NCI-H69 (cell line): ENCODE measurements at places on chromosomes 4 and X.

GRCh38 chr4:89939994-89940393 lies 45.3 kb downstream of the MMRN1 start:
- DNase-seq, result peak; percentile 90

- DNase-seq, result no peak
Observed at GRCh38 chr4:55177461-55177860, 52.1 kb upstream of the KDR start.

- DNase-seq, result no peak
Observed at GRCh38 chr4:153522802-153523094, 56.6 kb downstream of the TMEM131L start.

DNA sequence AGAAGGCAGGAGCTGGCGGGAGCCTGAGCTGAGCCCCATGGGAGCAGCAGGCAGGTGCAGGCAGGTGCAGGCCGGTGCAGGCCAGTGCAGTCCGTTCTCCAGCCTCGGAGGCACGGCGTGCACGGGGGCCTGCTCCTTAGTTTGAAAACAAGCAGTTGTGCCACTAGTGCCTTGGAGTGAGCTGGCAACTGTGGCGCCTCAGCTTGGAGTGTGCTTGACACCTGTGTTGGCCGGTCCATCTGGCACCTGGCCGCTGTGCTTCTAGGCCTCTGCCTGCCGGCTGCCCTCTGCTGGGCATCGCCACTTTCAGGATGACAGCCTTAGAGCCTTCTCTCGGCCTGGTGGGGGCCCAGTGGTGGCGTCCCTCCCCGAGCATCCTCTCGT lies 47.9 kb downstream of the RGS12 start:
- DNase-seq, result peak; percentile 69

- no peak for DNase-seq
Observed at GRCh38 chrX:70301716-70302115, 11.8 kb downstream of the KIF4A start.

DNA sequence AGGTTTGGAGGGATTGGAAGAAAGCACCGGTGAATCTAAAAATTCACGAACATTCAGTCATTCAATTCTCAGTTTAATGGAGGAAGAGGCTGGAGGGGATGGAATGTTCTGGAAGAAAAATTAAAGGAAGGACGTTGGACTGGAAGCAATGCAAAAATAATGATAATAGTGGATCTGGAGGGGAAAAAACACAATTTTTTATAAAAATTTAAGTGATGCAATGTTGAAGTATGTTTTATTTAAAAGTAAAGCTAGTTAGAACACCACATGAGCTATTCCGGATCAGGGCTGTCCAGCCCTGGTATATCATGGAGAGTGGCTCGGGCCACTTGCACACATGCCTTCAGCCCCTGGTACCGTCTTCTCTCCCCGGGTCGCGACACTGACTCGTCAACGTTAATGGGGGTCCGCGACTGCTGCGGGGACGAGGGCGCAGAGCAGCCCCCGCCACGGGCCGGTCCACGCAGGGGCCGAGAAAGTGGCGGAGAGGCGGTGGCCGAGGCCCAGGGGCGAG lies 204.6 kb downstream of the TENM3 start:
- DNase-seq, result no peak

DNA sequence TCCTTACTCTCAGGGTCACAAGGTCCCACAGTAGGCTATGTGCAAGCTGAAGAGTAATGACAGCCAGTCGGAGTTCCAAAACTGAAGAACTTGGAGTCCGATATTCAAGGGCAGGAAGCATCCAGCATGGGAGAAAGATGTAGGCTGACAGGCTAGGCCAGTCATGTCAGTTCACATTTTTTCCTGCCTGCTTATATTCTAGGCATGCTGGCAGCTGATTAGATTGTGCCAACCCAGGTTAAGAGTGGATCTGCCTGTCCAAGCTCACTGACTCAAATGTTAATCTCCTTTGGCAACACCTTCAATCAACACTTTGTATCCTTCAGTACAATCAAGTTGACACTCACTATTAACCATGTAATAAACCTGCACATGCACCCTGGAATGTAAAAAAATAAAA lies 960.9 kb upstream of the HS3ST1 start:
- no peak for DNase-seq
